NCI-H1092 treated with DMSO at 0.1 percent for 48 hours (cell line): ENCODE measurements at places on chromosomes 13 and 19.

DNA sequence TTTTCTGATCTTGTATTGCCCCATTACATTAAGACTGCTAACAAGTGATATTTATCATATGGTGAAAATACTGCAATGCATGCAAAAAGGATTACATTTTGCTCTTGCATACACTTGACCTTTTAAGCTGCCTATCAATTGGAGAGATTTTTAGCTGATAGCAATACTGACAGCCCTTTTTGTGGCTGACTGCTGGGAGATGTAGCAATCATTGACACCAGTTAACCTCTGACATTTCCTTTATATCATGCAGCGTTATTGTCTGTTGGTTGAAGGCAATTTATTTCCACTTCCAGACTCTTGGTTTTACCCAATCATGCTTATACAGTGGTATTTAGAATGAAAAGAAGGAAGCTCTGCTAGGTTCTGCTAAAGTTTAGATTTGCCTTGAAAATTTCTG is 364.0 kb downstream of the LMO7 start:
- DNase-seq, result no peak

- DNase-seq, result no peak
Observed at GRCh38 chr13:63983366-63983765, 2567.7 kb upstream of the PCDH20 start.

DNA sequence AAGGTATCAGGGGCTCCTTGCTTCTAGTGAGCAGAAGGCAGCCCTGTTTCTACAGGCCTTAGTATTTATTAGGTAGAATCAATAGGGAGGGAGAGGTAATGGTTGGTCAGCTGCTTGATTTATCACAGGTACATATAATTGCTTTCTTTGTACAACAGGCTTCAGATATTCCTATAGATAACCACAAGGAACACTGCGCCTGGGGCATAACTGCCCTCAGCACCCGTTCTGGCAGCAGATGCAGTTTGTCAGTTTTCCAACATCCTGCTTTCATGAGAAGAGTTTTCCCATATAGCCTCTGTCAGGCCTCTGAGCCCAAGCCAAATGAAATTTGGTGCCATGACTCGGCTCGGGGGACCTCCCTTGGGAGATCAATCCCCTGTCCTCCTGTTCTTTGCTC is 12.4 kb upstream of the ZNF486 start:
- no peak for DNase-seq

GRCh38 chr13:51895906-51896888 is 34.4 kb downstream of the CCDC70 start:
- peak; percentile 11 for DNase-seq

DNA sequence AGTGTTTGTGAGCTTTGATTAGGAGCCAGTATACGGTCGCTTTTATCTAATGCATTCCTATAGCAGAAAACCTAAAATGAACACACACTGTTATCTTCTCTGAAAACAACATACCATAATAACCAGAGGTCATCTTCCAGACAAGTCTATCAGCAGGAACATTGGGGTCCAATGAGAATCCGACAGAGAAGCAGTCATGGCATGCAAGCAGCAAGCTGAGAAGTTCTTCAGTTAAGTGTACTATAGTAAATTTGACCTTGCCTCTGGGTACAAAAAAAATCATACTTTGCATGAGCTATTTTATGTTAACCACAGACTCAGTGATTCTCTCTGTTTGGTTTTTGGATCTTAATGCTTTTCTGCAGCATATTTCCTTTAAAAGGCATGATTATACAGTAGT is 1505.1 kb downstream of the PCDH9 start:
- DNase-seq, result no peak

DNA sequence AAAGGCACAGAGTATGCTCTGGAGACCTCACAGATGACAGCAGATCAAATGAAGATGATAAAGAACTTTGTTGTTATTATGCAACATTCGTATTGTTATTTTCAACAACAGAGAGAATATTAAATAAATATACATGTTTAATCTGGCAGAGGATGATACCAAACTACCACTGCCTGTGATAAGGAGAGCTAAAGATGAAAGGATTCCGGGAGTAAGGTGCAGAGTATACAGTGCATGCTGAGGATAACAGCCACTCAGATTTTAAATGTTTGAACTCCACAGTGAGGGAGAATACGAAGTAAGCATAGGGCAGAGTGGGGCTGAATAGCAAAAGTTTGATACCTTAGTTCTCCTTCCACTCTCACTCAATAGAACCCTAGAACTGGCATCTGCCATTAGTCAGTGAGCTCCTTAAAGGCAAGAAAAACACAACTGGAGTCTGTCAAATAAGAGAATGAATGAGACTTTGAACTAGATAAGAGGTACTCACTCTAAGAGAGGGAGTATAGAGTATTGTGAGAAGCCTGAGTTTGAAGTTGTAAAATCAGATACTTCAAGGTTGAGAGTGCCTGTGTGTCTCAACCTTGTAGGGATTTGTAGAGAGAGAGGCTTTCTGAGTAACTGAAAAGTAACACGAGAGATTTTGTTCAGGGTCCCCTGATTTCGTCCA is 78.5 kb downstream of the STARD13 start:
- DNase-seq, result no peak

DNA sequence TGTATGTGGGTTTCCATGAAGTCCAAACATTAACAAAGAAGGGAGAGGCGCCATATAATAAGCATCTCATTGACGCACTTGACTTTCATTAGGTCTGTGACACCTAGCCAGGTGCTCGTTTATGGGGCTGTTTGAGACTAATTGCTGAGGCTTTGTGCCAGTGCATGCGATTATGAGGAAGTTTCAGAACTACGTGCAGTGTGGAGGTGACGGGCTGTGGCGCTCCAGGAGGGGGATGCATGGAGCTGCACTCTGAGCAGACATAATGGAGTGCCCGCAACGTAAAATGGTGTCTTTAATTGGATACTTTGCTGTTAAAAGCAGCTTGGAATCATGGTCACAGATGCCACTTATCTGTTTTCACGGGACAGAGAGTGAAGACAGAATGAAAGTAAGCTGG is 223.2 kb downstream of the FGF9 start:
- DNase-seq, result peak; percentile 86

DNA sequence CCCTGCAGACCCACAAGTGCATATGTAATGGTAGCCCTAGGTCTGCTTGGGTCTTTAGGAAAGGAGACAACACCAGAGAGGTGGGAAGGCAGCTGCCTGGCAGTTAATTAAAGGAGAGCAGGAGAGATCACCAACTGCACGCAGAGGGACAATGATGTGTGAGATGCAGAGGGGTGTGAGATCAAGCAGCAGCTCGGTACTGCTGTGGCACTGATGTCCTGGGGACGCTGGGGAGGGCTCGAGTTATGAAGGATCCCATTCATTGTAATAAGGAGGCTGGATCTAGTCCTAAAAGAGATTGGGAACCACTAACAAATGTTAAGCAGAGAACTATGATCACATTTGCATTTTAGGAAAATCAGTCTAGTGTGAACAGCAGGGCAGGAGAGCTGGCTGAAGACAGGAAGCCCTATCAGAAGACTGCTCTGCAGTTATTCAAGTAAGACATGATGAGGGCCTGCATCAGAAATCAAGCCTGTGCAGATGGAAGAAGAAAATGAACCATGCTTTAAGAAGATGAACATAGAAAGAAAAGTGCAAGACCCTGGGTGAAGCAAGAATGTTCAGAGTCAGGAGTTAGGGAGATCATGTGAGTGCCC is 80.4 kb downstream of the DLEU7 start:
- DNase-seq, result no peak

GRCh38 chr13:59415498-59415897 is 748.2 kb downstream of the DIAPH3 start:
- peak; percentile 44 for DNase-seq

GRCh38 chr13:106472621-106473020 is 62.8 kb downstream of the EFNB2 start:
- DNase-seq, result no peak

DNA sequence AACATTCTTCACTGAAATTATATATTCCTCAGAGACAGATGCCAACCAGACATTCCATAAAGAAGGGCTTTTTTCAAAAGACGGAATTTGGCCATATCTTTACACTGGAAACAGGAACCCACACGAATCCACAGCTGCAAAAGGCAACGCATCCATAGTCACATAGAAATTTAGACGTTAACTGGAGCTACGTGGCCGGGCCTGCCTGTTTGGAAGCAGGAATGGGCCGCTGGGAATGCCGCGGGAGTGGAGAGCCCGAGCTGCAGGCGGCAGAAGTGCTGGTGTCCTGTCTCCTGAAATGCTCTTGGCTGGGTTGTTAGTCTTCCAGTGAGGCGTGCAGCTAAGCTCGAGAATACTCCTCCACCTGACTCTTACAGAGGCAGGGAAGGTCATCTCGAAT is 122.2 kb downstream of the KL start:
- DNase-seq, result no peak

DNA sequence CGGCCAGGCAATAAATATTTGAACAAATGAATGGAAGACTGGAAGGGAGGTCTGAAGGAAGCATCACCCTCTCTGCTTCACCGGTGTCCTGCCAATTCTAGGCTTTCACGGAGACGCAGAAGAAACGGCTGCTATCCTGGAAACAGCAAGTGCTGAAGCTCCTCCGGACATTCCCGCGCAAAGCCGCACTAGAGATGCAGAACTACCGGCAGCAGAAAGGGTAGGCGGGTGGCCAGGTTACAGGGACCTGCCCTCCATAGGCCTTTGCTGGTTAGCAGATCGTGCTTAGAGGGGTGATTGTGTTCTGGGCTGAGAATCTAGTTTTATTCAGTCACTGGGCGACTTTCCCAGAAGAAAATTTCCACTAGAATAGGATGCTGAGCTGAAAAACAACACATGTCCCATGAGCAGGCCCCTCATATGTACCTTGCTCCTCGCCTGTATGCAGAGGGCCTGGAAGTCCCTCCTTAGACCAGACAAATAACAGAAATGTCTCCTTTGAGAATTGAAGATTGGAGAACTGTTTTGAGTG is 11.0 kb downstream of the PAF1 start:
- no peak for DNase-seq

DNA sequence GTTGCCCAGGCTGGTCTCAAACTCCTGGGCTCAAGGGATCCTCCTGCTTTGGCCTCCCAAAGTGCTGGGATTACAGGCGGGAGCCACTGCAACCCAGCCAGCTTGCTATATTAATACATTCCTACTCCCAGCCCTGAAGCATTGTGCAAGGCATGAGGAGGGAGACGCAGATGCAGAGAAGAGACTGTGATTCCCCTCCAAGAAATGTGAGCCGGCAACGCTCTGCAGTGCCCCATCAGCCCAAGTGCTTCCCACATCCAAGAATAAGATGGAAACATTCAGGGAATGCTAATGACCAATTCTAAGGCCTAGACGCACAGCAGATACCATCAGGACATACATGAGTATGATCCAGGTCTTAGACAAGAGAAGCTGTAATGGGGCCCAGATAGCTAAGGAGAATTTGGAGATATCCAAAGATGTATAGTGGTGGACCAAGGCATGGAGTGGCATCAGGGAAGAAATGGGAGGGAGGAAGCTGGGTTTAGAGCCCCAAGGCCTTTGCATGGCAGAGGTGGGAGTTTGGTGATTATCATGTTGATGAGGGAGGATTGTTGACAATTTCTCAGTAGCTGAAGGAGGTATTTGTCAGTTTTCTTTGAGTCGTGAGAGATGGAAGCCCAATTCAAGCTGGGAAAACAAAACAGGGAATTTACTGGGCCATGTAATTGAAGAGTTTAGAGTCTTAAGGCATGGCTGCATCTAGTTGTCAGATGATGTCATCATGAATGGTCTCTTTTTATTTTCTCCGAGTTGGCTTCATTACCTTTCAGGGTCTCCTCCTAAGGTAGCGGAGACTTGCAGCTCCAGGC is 2.9 kb downstream of the PPM1N start:
- DNase-seq, result no peak

DNA sequence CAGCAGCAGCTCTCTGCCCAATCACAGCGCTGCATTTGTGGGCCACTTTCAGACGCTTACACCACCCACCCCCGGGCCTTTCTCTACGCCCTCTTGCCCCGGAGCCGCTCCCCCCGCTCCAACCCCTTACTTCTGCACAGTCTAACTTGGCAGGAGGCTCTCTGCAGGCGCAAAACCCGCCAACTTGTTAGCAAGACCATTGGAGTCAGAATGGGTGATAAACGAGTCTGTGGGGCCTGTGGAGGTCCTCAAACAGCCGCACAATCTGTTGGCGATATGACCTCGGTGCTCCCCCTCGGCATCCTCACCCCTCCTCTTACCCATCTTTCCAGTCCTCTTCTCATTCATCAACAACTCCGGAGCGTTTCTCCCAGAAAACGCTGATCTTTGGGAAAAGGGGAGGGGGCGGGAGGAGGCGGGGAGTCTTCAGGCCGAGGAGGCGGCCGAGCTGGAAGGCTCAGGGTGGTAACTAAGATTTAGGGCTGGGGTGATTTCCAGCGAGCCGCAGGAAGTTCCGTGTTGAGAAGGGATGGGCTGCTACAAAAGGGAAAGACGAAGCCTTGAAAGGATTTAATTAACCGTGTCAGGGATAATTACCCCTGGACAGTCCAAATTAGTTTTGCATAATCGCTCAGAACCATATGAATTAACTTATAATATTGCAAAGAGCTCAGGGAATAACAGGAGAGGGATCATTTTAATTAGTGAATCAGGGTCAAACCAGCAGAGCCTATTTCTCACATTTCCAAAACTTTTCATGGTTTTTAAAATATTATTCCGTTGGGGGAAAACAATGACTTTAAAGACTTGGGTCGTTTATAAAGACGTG is 4.1 kb downstream of the SOX21 start:
- DNase-seq, result peak; percentile 42

GRCh38 chr19:55536951-55537740 is at the start of gene SBK2:
Gene SBK2 (minus strand): TSS chr19:55537133. CDS start chr19:55536294, 839 bp downstream.
- peak; percentile 16 for DNase-seq

- peak; percentile 40 for DNase-seq
Observed at GRCh38 chr13:23889615-23890607, 711 bp upstream of the MIPEP start.

DNA sequence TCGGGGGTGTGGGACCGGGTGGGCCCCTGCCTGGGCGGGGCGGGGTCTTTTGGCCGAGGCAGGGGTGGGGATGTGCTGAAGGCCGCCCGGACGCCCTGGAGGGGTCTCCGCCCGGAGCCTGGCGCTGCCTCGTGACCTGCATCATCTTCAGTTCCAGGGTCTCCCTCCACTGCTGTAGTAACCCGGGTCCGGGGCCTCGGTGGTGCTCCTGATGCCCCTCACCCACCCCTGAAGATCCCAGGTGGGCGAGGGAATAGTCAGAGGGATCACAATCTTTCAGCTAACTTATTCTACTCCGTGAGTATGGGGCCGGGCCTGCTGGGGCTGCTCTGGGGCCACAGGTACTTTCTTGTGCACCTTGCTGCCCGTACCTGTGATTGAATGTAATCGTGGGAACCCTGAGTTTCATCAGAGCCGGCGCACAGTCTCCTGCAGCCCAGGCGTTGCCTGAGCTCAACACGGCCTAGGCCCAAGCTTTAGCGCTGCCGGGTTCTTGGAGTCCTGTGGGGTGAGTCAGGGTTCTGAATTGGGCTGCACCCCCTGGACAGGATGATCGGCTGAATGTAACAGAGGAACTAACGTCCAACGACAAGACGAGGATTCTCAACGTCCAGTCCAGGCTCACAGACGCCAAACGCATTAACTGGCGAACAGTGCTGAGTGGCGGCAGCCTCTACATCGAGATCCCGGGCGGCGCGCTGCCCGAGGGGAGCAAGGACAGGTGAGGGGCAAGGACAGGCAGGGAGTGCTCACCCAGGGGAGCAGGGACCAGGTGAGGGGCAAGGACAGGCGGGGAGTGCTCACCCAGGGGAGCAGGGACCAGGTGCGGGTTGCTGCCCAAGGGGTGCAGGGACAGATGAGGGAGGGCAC is 10.5 kb downstream of the PEAK3 start:
- DNase-seq, result no peak

- no peak for DNase-seq
Observed at GRCh38 chr19:54136086-54136863, 1.3 kb upstream of the CNOT3 start.
